ENCODE measurements at places on chromosomes 12 and 14.

DNA sequence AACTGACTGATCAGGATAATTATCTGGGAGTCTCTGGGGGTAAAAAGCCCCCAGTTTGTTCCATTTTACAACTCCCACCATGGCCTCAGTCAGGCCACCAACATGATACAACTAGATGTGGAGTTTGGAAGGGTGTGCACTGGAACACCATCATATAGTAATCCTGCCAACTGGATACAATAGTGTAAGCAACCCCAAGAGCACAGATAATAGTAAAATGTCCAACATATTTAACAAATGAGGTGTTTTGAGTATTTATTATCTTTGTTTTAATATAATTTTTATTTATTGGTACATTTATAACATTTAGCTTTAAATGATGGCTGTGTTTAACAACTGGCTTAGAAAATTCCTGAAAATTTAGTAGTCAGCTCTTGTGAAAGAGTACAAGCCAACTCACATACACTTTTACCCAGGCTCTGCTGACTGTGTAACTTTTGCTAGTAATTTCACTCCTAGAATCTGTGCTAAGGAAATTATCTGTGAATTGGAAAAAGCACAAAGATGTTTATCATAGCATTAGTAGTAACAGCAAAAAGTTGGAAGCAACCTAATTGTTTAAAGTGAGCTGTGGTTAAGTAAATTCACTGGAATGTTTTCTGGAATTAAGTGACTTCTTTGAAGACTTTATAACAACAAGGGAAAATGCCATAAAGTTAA lies 196.8 kb downstream of the RAD51B start:
- no peak for DNase-seq

DNA sequence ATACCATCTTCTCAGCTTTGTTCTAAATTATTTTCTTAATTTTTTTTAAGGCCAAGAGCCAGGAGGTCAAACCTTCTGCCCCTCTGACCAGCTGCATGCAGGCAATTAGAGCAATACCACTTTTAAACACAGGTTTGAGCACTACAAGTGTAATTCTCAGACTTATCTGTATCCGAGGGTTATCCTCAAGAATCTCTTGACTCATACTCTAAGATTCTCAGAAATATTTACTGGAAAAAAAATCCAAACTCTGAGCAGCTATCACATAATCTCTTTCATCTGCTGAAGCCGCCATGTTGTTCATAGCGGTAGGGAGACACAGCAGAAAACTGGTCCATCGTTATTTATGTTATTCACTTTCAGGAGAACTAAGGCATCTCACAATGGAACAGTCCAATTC lies 27.4 kb upstream of the PTHLH start:
- no peak for DNase-seq

GRCh38 chr14:85463512-85463911 lies 66.4 kb upstream of the FLRT2 start:
- no peak for DNase-seq

DNA sequence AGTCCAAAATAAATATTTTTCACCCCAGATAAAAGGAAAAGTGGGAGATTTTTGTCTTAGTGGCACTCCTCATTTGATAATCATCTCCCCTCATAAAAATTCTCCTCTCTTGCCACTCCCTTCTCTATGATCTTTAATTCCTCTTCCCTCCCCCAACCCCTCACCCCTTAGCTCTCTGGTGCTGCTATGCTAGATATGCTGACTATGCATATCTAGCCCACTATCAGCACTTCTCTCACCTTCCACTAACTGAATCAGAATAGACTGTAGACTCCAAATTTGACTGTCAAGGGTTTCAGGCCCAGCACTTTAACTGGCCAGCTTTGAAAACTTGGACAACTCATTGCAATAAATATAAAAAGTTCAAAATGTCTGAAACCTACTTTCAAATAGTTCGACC lies 254.2 kb downstream of the ETNK1 start:
- no peak for DNase-seq

- DNase-seq: no peak
Observed at GRCh38 chr12:104737113-104737512, 221.0 kb downstream of the SLC41A2 start.
